ENCODE measurements at places on chromosomes 2 and 18.

GRCh38 chr2:118861731-118862130 lies 14.3 kb upstream of the EN1 start:
- no peak for DNase-seq

DNA sequence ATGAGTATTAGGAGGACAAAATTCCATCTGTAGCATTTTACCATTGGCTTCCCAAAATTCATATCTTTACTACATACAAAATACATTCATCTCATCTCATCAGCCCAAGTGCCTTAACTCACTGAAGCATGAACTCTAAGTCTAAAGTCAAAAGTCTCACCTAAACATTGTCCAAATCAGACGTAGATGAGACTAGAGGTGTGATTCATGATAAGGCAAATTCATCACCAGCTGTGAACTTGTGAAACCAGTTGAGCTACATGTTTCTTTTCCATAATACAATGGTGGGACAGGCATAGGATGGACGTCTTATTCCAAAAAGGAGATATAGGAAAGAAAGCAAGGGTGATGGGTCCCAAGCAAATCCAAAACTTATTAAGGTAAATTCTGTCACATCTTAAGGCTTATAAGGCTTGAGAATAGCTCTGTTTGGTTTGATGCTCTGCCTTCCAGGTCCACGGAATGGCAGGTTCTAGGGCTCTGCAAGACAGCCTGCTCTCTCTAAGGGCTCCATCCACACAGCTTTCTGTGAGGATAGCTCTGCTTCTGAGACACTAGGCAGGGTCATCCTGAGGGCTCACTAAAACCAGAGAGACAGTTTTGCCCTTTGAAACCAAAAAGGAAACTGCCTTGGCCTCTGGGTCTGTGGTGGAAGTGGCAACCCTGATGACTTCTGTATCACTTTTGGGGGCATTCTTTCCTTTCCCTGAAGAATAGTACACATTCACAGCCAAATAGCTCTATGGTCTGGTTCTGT lies 9.6 kb downstream of the IFIH1 start:
- DNase-seq: no peak

DNA sequence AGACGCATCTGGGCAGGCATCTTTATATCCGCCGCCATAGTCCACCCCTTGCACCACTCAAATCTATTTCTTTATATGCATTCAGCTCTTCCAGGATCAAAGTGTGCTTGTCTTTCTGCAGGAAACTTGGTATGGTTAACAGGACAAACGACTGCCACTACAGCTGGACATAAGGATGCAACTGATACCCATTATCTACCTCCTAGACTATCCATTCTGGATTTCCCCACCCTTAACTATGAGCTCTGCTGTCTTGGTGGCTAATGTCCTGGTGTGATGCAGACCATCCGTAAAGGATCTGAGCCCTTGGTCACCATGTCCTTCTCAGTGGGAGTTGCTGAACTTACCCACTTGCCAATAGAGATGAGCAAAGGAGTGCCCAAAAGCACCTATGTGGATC lies 40.1 kb upstream of the SPATS2L start:
- no peak for DNase-seq

DNA sequence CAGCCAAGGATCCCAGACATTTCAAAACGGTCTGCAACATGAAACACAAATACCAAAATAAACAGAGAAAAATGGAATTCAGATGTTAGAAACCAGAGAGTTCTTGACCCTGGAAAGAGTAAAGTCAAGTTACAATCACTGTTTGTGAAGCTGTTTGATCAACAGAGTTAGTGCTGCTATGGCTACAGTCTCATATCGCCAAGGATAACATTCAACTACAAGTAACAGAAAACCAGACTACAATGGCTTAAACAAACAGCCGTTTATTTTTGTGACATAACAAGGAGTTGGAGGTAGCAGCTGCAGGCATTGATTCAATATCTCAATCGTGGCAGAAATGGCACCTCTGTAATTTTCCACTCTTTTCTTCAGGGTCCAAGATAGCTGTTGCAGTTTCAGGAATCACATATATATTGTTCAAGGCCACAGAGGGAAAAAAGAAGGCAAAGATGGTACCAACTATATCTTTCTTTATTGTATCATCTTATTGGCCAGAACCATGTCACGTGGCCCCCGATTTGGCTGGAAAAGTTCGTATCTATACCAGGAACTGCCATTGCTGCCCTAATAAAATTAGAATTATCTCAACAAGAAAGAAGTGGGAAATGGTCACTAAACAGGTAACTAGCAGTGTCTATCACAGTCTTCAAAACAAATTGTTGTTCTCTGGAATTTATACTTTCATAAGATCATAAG lies 17.7 kb upstream of the HNRNPLL start:
- no peak for DNase-seq

DNA sequence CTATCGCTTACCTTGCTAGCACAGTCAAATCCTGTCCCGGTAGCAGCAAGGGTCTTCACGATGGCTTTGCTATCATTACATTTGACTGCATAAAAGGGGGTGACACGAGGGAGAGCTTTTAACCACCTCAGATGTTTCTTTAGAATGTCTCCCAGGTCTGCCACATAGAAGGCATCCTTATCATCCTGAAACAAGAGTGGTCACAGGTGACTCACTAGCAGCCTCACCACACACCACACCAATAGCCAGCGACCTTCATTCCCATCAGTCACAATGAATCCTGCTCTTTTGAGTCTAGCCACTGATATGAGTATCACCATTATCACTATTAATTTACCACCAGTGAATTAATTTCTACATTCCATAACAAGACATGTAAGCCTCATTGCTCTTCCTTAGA lies 3.7 kb downstream of the ODC1 start:
- no peak for DNase-seq
